Activated gamma-delta T cell (primary cell): ENCODE measurements at places on chromosomes 2 and 18.

DNA sequence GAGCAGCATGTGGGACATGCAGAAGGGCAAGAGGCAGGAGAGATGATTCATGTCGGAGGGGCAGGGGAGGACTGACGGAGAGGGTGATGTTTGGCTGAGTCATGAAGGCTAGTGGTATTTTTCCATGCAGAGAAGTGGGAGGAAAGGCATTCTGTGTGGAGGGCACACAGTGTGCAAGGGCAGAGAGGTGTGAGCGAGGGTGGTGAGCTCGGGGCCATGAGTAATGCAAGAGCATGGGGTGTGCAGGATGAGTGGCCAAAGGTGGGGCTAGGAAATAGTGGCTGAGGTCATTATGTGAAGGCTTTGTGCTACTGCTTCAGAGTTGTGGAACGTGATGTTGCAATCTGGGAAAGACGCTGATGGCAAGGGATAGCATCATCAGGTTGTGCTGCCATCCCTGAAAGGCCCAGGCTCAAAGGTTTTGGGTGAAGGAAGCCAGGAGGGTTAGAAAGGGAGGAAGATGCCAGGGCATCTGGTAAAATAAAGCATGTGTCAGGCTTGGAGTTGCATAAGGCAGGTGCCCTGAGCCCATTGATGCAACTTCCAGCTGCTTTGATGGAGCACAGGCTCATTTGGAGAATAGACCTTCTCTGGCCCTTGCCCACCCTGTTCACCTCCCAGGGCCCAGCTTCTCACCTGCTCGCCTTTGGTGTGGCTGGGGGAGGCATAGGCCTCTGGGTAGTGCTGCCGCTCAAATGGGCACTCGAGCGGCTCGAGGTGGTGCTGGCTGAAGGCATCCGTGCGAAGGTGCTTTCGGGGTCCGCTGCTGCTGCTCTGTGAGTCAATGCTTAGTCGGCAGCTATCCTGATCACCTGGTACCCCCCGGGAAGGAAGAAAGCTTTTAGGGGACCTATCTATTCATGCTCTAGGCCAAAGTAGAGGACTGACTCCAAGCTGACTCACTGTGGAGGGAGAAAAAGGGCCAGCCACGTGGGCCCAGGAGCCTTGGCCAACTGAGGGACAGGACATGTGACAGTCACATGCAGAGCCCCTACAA is 37.5 kb downstream of the PAX8 start:
- DNase-seq = no peak

- DNase-seq = no peak
These were observed 1.4 kb downstream of the RBKS start for GRCh38 chr2:27888790-27889189.

DNA sequence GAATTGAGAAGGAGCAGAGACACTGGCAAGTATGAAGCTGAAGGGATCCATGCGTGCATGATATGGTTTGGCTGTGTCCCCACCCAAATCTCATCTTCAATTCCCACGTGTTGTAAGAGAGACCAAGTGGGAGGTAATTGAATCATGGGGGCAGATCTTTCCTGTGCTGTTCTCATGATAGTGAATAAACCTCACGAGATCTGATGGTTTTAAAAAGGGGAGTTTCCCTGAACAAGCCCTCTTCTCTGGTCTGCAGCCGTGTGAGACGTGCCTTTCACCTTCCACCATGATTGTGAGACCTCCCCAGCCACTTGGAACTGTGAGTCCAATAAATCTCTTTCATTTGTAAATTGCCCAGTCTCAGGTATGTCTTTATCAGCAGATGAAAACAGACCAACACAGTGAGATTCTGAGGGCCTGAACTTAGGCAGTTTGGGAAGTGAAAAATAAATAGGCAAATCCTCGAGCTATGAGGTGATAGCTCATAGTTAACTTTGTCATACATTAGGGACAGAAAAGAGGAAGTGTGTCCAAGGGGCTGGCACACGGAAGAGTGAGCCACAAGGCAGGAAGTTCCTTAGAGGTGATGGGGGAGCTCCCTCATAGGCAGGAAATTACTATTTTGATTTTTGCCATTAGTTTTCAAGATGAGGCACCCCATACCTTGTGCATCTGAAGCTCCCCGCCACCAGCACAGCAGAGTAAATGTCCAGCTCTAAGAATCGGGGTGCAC is 658.8 kb upstream of the ID2 start:
- DNase-seq = no peak

GRCh38 chr18:39966275-39966674 is 1988.8 kb upstream of the PIK3C3 start:
- no peak for DNase-seq

DNA sequence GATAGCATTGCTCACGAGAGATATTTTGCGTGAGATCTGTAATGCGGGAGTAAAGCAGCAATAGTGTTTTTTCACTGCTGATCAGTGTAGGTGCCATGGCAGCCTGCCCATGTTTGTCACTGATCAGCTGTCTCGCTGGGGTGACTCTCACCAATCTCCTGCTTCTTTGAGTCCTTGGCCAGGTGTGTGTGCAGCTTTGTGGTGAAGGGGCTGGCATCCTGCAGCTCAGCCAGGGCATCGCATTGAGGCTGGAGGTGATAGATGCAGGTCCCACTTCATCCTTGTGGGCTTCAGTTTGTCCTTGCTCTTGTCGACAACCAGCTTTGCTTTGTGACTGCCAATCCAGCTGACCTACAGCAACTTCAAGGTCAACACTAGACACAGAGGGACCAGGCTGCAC is 258.3 kb upstream of the CXCR4 start:
- DNase-seq = no peak

DNA sequence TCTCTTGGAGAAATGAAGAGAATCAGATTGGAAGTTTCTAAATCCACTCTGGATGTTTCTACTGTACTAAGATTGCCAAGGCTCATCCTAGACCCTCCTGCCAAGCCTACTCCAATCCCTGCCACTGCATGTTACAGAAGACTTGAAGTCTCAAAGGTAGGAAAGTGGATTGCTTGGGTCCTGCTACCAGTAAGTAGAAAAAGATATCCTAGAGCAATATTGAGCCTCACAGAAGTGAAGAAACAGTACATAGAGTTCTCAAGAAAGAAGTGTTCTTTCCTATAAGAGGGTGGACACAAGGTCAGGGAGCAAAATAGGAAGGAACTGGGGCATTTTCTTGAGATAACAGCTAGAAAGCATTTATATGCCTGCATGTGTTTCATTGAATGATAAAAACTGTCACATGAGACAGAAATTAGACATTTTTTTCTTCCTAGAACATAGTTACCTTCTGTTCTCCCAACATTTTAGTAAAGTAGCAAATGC is 232.9 kb downstream of the RBM43 start:
- no peak for DNase-seq

- DNase-seq = no peak
These were observed 228.6 kb upstream of the STK17B start for GRCh38 chr2:196399722-196400691.

- DNase-seq = no peak
These were observed 136.8 kb upstream of the MAP3K20 start for GRCh38 chr2:172938713-172939375.

DNA sequence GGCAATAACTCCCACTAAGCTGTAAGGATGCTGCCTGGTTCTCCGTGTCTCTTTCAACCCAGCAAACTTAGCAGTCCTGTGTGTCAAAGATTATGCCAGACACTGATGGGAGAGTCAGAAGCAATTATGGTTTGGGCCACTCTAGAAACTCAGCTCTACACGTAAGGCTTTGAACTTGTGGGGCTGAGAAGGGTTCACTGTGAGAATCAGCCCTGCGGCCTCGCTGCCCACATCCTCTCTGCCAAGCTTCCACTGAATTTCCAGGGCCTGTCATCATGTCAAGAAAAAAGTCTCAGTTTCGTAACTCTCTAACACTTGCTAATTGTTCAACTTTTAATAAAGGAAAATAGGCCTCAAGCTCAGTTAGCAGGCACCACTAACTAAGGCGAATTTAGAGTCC is 308.8 kb upstream of the LYPD1 start:
- no peak for DNase-seq

DNA sequence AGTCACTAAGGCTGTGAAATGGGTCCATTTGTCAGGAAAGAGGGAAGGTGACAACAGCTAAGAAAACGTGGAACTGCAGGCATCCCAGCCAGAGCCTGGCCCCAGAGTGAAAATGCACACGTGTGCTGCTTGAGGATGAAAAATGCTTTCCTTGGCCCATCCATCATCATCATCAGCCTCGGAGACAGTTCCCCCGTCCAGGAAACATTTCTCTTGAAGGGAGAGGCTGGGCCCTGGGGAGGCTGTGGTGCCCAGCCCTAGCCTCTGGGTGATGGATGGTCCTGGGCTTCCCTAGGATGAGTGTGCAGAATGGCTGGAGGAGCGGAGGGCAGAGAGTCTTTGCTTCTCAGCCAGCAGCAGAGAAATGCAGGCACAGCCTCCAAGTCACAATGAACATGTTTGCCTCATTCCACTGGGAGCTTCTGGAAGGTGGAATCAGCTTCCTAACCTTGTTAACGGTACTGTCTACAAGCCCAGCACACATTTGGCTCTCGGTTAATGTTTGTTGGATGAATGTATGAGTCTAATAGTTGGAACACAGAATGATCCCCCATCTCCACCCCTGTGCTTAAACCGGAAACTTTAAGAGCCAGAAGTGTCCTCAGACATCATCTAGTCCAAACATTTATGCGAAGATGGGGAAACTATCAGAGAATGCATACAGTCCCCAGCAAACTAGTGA is 164.0 kb downstream of the RDH14 start:
- DNase-seq = no peak

DNA sequence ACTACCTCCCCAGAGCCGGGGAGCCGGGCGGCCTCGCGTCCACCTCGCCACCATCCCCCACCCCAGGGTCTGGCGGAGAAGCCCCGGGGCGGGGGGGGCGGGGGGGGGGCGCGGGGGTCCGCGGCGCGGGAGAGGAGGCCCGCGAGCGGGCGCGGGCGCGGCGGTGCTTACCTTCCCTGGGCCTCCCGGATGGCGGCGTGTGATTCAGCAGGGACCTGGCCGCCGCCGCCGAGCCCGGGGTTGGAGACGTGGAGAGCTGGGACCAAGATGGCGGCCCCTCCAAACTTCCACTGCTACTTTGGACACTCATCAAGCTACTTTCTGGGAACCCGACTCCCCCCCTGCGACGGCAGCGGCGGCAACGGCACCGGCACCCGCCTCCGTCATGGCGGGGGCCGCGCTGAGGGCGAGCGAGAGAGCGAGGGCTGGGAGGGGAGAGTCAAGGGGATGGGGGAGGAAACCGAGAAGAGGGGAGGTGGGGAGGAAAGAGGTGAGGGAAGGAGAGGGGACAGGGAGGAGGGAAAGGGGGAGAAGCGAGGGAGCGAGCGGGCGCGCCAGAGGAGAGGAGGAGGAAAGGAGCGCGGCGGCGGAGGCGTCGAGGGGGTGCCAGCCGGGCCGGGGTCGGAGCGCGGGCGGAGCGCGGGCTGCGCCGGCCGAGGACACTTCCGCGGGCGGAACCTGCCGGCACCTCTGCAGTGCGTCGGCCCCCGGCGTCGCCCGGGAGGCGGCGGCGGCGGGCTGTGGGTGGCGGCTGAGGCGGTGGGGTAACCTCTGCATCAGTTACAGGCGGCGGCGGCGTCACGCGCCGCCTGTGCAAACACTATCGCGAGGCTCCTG is at the start of gene TLK1:
Gene TLK1 (minus strand): TSS at position 775 of the 837 bp plus-strand sequence. CDS start 465 bp downstream, at position 310.
- peak; percentile 71 for DNase-seq

- no peak for DNase-seq
These were observed 175.8 kb upstream of the HNRNPA3 start for GRCh38 chr2:177036747-177037146.

GRCh38 chr2:128720080-128721022 is 401.7 kb upstream of the HS6ST1 start:
- DNase-seq = no peak

DNA sequence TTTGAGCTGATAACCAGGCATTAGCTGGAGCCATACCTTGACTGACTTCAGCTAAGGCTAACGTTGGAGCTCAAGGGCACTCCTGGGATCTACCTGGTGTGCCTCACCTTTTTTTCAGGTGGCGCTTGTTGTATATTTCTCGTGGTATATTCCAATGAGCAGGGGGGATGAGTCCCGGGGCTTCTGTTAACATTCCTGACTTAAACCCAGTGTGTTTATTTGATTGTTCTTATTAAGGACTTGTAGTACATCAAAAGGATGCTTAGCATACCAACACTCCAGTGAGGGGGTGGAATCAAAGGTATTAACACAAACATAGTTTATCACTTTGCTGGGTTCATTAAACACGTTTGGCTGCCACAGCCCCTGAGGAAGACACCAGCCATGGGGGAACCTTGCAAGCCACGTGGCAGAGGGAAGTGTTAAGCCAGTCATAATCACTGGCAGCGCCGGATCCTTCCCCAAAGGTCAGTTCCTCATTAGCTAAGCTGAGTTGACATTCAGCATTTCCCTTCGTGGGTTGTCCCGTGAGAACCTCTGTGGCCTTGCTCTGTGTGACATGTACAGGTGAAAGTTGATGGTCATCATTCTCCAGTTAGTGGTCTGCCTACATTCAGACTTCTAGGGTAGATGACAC is 119.5 kb upstream of the MCFD2 start:
- DNase-seq = no peak

DNA sequence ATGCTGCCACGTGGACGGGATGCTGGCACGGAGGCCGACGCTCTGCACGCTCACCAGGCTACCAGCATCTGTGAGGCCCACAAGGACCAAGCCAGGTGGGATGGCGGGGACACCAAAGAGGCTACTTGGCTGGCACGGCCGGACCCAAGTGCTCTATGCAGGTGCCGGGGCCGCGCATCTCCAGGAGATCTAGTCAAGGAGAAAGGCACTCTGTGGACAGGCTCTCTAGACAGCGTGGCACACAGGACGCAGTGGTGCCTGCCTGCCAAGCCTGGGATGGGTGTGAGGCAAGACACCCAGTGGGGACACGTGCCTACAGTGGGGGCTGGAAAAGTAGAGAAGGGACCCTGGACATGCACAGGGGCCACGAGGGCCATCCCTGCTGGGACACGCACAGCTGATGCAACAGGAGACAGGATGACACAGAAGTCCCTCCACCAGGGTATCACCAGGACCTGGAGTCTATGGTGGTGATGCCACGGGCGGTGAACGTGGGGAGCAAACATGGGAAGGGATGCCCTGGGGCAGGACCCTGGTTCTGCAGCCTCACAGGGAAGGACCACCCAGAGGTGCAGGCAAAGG is 28.5 kb downstream of the ZNF516 start:
- no peak for DNase-seq

DNA sequence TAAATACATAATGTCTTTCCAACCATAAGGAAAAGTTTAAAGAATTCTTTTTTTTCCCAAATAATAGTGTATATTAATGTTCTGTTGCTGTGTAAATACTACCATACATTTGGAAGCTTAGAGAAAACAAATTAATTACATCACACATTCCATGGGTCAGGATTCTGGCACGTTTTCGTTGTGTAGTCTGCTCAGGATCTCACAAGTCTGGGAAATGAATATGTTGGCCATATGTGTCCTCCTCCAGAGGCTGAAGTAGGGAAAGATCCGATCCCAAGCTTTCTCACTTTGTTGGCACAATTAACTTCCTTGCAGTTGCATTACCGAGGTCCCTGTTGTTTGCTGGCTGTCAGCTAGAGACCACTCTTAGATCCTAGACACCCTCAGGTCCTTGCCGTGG is 83.9 kb downstream of the RPRM start:
- no peak for DNase-seq

GRCh38 chr2:45275806-45276205 is 266.6 kb upstream of the SIX2 start:
- no peak for DNase-seq
